ENCODE measurements at places on chromosomes 1 and 21.

GRCh38 chr1:40789342-40789598 is 5.7 kb downstream of the KCNQ4 start:
- DNase-seq = no peak

GRCh38 chr1:65845535-65846060 is 52.9 kb downstream of the PDE4B start:
- DNase-seq = no peak

- DNase-seq = no peak
Measured at GRCh38 chr1:59592924-59593323, 221.8 kb upstream of the HOOK1 start.

DNA sequence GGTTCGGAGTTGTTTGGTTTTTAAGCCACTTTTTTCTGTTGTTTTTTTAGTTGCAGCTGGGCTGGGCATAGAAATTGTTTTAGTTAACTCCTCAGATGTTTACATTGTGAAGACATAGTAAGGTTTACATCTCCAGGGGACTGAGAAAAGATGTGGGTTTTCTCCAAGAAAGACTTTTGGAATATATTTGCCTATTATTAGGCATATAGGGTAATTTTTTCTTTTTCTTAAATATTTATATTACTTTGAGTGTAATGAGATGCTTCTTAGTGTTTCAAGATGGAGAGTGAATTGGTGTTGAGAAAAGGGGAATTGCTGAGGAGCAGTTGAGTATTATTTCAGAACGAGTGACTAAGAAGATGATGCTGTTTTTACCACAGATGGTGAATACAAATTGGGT is 26.6 kb upstream of the PIGK start:
- no peak for DNase-seq

DNA sequence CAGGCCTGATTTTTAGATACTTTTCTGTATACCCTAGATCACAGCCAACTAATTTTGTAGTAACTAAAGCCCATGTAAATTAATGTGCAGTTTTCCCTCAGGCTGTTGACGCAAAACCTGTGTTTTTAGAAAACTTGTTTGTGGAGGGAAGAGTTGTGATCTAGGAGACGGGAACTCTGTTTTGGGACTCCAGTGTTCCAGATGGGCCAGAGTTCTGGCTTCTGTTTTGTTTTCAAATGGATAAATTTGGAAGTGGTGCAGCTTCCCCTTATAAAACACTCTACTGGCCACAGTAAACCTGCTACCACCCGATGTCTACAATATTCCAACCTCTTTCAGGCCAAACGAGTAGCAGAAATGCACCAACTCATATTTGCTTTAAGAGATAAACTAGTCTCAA is 13.6 kb upstream of the GPR88 start:
- DNase-seq = no peak

DNA sequence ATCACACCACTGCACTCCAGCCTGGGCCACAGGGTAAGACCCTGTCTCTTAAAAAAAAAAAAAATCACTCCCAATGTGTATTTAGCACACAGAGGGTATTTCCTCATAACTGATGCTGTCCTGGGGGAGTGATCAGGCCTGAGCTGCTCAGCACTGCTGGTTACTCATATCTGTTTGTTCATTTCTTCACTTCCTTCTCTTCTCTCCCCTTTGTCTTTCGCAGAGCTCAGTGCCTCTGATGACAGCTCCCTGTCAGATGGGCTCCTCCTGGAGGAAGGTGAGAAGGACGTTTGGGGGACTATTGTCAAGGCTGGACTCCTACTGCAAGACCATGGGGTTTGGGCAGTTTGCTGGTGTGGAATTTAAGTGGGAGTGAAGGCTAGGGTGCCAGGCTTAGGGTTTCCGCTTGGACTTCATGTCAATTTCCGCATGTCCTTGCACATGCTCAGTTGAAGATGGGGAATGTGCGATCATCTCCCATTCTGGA is 13.0 kb downstream of the INAVA start:
- no peak for DNase-seq

GRCh38 chr1:113759333-113760101 is at the start of gene PHTF1:
Gene PHTF1 (minus strand): TSS chr1:113759486. CDS start chr1:113758703, 783 bp downstream.
- peak; percentile 91 for DNase-seq
